ENCODE measurements at places on chromosomes 6 and 20. TPM values are rescaled to one million over a fixed set of nuclear protein-coding genes. Genes with fewer than 3 reads are reported as not detected.

GRCh38 chr6:89117211-89118108 is at the start of gene SRSF12:
SRSF12 (minus strand) TSS chr6:89118071; CDS start chr6:89117887, 184 bp downstream.
- DNase-seq, result no peak

DNA sequence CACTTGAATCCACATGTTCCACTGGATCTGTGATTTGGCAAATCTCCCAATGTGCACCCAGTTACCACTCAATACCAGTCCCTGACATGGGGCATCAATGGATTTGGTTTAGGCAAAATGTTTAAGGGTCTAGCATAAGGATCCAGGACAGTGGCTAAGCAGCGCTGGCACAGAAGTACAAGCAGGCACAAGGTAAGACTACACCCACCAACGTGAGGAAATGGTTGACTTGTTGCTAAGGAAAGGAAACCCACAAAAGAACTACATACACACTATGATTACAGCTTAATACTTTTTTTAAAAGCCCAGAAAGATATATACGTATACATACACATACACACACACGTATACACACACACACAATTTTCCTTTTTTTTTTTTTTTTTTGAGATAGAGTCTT is 79.0 kb downstream of the DNAAF9 start:
- DNase-seq, result no peak

GRCh38 chr6:90538278-90539046 is 48.4 kb downstream of the MAP3K7 start:
- no peak for DNase-seq

- no peak for DNase-seq
Observed at GRCh38 chr6:64955435-64955848, 751.6 kb downstream of the EYS start.

DNA sequence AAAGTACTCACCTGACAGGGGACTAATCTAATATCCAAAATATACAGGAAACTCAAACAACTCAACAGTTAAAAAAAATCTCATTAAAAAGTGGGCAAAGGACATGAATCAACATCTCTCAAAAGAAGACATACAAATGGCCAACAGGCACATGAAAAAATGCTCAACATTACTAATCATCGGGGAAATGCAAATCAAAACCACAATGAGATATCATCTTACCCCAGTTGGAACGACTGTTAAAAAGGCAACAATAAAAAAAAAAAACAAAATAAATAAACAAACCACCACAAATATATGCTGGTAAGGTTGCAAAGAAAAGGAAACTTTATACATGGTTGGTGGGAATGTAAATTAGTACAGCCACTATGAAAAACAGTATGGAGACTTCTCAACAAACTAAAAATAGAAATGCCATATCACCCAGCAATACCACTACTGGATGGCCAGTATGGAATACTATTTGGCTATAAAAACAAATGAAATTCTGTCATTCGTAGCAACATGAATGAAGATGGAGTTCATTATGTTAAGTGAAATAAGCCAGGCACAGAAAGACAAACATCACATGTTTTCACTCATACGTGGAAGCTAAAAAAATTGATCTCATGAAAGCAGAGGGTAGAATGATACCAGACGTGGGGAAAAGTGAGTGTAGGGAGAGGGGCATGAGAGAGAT is 6.6 kb downstream of the SIRPB2 start:
- no peak for DNase-seq

DNA sequence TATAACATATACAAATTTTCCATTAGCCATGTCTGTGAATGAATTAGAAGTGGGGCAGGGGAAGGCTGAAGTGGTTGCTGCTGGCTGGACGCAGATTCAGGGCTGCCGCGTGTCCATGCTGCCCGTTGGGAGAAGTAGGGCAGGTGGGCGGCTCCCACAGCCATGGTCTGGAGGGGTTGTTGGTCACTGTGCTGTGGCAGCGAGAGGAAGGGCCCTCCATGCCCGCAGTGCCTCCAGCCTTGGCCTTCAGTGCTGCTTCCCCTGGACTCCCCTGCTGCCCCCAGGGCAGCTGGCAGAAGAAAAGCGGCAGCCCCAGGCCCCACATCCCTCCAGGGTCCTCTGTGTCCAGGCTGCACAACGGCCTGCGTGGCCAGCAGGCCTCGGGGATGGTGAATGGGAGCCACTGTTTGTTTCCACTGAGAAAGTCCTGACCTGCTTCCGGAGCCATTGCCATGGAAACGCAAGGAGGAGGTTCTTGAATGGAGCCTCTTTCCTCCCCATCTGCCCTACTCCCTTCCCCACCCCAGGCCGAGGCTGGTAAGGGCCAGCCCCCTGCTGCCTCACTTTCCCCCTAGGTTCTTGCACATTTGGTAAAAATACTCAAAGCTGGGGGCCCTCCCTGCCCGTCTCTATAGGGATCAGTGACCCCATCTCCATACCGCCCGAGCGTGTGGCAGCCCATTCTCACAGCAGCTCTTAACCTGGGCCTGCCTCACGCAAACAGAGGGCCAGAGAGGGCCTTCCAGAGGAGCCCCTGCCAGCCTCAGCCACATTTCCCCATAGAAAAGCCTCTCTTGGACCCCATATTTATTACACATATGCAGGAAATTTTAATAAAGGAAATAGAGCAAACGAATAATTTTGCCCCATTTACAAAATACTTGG is 113.3 kb downstream of the SASH1 start:
- no peak for DNase-seq

DNA sequence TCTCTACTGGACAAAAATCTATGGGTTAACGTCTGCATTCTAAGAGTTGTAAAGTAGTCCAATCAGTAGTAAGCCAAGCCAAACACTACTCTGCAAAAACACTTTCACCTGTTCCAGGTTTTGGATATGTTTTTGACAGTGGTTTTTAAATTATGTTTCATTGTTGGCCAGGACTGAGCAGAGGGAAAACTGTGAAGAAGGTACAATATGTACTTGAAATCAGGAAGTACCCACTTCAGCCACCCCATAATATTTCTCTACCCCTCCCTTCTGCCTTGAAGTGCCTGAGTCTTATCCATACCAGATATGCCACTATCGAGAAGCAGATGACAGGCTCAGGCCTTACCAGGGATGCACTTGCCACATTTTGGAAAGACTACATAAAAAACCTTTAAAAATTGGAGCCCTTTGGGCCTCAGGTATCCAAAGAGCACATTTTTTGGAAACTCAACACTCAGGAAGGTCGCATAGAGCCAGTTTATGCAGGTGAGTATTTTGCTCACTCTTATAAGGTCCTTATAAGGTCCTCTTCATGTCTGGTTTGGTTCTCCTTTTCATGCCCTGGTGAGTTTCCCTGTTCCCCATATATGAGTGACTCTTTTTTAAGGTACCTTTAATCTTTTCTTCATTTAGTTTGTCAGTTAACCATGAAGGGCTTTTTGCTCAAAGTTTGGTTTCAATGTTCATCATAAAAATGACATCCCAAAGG is 859.3 kb upstream of the FLRT3 start:
- no peak for DNase-seq

- DNase-seq, result no peak
Observed at GRCh38 chr6:117739869-117740268, 64.6 kb downstream of the NUS1 start.

GRCh38 chr6:16496210-16496609 is 257.8 kb downstream of the GMPR start:
- no peak for DNase-seq

- no peak for DNase-seq
Observed at GRCh38 chr20:56166781-56167465, 81.6 kb upstream of the MC3R start.

- DNase-seq, result no peak
Observed at GRCh38 chr6:157108923-157109322, 214.4 kb downstream of the TMEM242 start.

- no peak for DNase-seq
Observed at GRCh38 chr20:90651-91050, 3.2 kb downstream of the DEFB125 start.

GRCh38 chr6:32432050-32432450 is 7.6 kb upstream of the HLA-DRA start:
- DNase-seq, result no peak

DNA sequence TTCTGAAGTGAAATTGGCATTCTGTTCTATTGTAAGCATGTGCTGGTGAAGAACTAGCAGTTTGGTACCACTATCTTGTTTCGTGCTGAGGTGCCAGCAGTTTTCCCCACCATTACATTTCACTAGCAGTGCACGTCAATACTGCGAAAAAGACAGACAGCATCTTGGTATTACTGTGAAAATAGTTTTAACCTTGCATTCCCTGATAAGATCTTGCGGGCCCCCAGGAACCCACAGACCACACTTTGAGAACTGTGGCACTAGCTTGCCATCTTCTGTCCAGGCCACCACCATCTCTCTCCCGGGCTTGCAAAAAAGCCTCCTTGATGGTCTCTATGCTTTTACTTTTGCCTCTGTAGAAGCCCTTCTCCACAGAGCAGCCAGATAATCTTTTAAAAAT is 185.7 kb downstream of the BACH2 start:
- no peak for DNase-seq

DNA sequence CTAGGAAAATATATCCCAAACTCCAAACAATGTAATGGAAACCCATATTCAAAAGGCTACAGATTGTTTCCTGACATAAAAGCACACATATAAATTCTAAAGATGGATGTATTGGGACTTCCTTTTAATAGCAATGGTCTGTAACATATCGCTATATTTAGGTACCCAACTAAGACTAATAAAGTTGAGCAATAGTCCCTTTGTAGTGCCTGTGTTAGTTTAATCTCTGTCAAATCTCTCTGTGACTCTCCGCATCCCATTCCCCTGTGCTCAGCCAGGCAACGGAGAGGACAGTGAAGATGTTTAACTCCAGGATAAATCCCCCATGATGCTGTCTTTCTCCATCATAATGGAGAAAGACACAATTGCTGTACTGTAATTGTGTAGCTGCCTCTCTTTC is 19.0 kb downstream of the RCAN2 start:
- no peak for DNase-seq

- DNase-seq, result no peak
Observed at GRCh38 chr6:130602151-130602770, 224.9 kb upstream of the SMLR1 start.

DNA sequence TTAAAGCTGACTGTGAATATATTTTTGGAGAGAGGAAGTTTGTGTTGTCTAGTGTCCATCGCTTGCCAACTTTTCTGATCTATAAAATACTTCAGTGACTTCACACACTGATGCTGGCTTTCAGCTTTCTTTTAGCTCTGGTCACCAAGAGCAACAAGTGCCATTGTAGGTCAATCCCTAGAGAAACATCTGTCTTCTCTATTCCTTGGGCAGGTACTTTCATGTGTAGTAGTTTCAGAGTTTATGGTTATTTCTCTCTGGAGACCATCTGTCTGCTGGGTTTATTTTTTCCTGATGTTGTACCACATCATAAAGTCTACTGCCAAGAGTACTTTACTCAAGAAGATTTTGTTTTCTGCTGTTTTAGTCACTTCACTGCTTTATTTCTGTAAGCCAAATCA is 249.9 kb downstream of the KHDC1L start:
- no peak for DNase-seq

- DNase-seq, result no peak
Observed at GRCh38 chr6:31666337-31666965, 571 bp downstream of the CSNK2B start.

DNA sequence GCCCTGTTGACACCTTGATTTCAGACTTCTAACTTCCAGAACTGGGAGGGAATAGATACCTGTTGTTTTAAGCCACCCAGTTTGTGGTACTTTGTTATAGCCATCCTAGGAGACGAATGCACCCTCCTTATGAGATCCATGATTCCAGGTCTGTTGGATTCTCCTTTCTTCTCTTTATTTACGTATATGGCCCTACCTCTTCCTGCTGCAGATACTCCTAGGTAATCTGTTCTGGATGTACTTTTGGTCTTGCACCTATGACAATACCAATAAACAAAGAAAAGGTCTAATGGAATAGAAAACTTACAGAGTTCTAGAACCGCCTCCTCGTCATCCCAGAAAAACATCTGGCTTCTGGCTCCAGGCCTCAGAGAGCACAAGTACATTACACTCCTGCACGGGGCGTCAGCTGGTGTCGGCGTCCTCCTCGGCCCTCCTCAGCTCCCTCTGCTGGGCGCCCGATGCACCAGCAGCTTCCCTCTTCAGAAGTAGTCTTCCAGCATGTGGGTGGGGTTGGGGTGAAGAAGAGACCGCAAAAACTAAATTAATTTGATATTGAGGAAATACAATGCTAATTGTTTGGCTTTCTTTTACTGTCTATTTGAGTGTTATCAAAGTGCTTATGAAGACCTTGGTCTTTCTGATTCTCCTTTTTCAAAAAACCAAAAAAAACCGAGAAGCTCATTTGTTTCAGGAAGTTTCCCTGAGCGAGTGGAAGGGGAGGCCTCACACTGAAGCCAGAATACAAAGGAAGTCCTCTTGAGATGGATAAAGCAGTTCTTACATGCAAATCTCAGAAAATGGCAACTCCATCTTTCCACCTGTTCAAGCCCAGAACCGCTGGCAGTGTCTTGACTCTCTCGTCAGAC is 9.7 kb upstream of the ATXN1 start:
- peak; percentile 82 for DNase-seq

GRCh38 chr6:25829375-25829774 is 2.5 kb downstream of the SLC17A1 start:
- no peak for DNase-seq

GRCh38 chr6:94456266-94456665 is 1036.9 kb upstream of the EPHA7 start:
- DNase-seq, result no peak

DNA sequence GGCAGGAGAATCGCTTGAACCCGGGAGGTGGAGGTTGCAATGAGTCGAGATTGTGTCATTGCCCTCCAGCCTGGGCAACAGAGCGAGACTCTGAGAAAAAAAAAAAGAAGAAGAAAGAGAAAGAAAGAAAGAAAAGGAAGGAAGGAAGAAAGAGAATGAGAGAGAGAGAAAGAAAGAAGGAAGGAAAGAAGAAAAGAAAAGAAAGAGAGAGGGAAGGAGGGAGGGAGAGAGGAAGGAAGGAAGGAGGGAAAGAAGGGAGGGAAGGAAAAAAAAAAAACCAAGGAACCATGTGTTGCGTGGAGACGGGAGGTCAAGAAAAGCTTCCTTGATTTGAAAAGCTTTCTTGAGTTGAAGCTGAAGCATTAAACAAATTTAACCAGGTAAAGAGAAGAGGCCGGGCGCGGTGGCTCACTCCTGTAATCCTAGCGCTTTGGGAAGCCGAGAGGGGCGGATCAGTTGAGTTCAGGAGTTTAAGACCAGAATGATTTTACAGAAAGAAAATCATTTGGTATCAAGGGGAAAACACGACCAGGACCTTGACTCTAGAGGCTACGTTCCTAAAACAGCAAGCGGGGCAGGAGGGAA is 90.5 kb upstream of the PRSS16 start:
- DNase-seq, result no peak

- no peak for DNase-seq
Observed at GRCh38 chr6:25872814-25873213, 1.2 kb downstream of the SLC17A3 start.

- DNase-seq, result no peak
Observed at GRCh38 chr20:4665591-4665990, 56.1 kb upstream of the PRND start.

Gene MEP1A
- not detected for total RNA-seq

Gene IPCEF1
- 0.44 TPM for total RNA-seq

Gene ULBP2
- total RNA-seq, result not detected

Gene FOXF2
- total RNA-seq, result not detected

Gene OPRL1
- 0.52 TPM for total RNA-seq

Gene BEND3
- 38.8 TPM for total RNA-seq

Gene ZNF341
- total RNA-seq, result 6.4 TPM

Gene SIGLEC1
- not detected for total RNA-seq

Gene TRAPPC3L
- not detected for total RNA-seq

Gene FOXP4
- 13.3 TPM for total RNA-seq

Gene BHLHE23
- 0.38 TPM for total RNA-seq

Gene IL17F
- not detected for total RNA-seq

Data from H1 (cell line).